ENCODE measurements at places on chromosomes 1 and 21.

DNA sequence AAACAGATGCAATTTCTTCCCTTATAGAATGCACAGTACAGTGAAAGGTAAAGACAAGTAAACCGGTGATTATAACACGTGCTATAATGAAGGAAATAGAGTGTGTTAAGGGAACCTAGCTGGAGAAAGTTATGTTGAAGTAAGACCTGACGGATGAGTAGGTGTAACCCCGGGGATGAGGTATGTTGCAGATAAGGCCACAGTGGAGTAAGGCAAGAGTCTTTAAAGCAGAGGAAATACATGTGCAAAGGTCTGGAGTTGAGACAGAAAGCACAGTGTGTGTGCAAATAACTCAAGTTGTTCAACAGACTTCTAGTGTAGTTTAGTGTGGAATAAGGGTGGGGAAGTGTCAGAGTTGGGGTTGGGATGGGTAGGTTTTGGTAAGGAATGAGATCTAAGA is 2.9 kb downstream of the DBT start:
- no peak for DNase-seq
- peak overlapping the region; percentile 32 for H3K4me3 ChIP-seq
- H3K27ac ChIP-seq = no peak overlapping the region
- H3K4me1 ChIP-seq = peaks cover 5% of the 10 kb centered on the region
- H3K27me3 ChIP-seq = no peaks in the 10 kb centered on the region

DNA sequence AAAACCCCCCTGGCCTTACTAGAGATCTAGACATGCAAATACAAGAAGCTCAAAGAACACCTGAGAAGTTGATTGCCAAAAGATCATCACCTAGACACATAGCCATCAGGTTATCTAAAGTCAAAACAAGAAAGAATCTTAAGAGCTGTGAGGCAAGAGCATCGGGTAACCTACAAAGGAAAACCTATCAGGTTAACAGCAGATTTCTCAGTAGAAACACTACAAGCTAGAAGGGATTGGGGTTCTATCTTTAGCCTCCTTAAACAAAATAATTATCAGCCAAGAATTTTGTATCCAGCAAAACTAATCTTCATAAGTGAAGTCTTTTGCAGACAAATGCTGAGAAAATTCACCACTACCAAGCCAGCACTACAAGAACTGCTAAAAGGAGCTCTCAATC is 12.2 kb upstream of the SPRR2F start:
- H3K27me3 ChIP-seq = no peaks in the 10 kb centered on the region
- no peak for DNase-seq
- peaks cover 19% of the 10 kb centered on the region for H3K4me1 ChIP-seq
- peaks cover 1% of the 10 kb centered on the region for H3K36me3 ChIP-seq
- no peak overlapping the region for H3K27ac ChIP-seq

DNA sequence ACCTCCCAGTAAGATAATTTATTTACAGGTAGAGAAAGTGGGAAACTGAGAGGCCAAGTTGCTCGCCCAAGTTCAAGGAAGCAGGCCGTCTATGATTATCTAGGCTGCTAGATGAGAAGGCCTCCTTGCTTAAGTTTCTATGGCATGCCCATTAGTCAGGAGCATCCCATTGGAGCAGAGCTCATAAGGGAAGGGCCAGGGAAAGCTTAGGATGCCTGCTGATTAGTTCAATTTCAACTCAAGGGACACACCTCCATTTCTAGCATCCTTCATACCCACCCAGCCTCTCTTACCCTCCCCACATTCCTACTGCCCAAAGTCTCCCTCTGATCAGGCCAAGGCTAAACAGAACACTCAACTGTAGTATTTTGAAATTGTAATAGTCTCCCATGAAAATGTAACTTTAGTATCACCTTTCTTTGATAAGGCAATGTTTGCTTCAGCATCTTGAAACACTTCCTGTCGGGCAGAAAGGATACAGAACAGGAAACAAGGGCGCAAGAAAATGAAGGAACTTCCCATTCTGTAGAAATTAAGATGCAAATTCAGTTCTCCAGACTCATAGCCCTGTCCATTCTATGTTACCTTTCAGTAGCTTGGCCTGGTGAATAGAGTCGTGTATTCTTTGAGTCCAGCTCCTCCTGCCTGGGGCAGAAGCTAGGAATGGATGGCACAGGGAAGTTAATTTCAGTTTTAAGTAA is 46.3 kb upstream of the TARBP1 start:
- H3K4me3 ChIP-seq = no peak overlapping the region
- H3K27me3 ChIP-seq = no peaks in the 10 kb centered on the region
- no peaks in the 10 kb centered on the region for H3K36me3 ChIP-seq

DNA sequence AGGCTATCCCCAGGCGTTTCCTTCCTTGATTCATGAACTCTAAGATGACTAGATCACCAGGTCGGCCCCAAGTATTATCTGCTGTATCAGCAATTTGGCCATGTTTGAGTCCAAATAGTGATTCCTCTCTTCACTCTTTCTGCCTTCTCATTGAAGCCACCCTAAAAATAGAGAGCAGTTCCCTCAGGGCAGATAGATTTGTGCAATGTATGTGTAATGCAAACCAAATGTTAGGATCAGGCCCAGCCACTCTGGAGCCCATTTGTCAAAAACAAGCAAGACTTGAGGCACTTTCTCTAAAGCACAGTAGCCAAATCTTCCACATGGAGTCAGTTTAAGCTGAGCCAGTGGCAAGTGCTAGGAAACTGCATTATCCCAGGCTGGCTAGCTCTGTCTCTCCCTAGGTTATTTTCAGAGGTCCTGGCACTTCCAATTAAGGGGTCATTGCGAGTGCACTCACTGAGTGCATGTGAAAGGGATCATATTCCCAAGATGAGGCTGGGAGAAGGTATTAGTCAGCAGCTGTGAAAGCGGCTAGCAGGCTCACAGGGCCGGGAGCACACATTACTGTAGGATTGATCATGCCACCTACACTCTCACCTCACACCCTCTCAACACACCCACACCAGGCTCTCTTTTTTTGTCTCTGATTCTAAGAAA is 97.9 kb upstream of the RAB3GAP2 start:
- no peak overlapping the region for H3K4me3 ChIP-seq
- H3K27ac ChIP-seq = peak overlapping the region; percentile 62
- H3K4me1 ChIP-seq = peaks cover 16% of the 10 kb centered on the region
- H3K27me3 ChIP-seq = peaks cover 36% of the 10 kb centered on the region
- DNase-seq = no peak

GRCh38 chr21:26717146-26717739 is 128.0 kb downstream of the ADAMTS1 start:
- H3K27me3 ChIP-seq = no peaks in the 10 kb centered on the region
- peaks cover 2% of the 10 kb centered on the region for H3K4me1 ChIP-seq
- H3K27ac ChIP-seq = no peak overlapping the region

GRCh38 chr1:150484431-150484830 is 2.8 kb upstream of the TARS2 start:
- H3K4me1 ChIP-seq = peaks cover 12% of the 10 kb centered on the region
- H3K27me3 ChIP-seq = peaks cover 4% of the 10 kb centered on the region
- no peak overlapping the region for H3K4me3 ChIP-seq
- DNase-seq = no peak

GRCh38 chr1:234582681-234583301 is 27.2 kb downstream of the IRF2BP2 start:
- H3K27me3 ChIP-seq = peaks cover 4% of the 10 kb centered on the region
- H3K27ac ChIP-seq = no peak overlapping the region
- no peak for DNase-seq
- no peaks in the 10 kb centered on the region for H3K36me3 ChIP-seq
- no peak overlapping the region for H3K4me3 ChIP-seq

- peaks cover 4% of the 10 kb centered on the region for H3K4me1 ChIP-seq
- H3K36me3 ChIP-seq = peaks cover 2% of the 10 kb centered on the region
- DNase-seq = no peak
- no peak overlapping the region for H3K27ac ChIP-seq
Measured at GRCh38 chr21:42609811-42610210, 43.6 kb upstream of the PDE9A start.

GRCh38 chr1:219927956-219928790 is at the start of gene SLC30A10:
Gene SLC30A10 (minus strand): TSS chr1:219928557. CDS start chr1:219928440, 117 bp downstream.
- H3K27ac ChIP-seq = peak within 1 kb of the TSS; percentile 93
- peak within 1 kb of the TSS; percentile 82 for H3K4me3 ChIP-seq
- no peaks in the 10 kb centered on the region for H3K36me3 ChIP-seq
- H3K27me3 ChIP-seq = peaks cover 31% of the 10 kb centered on the region
- peak; percentile 28 for DNase-seq
- peaks cover 3% of the 10 kb centered on the region for H3K4me1 ChIP-seq

GRCh38 chr1:64892576-64893573 is 73.5 kb downstream of the JAK1 start:
- no peak overlapping the region for H3K4me3 ChIP-seq
- peaks cover 2% of the 10 kb centered on the region for H3K27me3 ChIP-seq
- no peak for DNase-seq
- peaks cover 9% of the 10 kb centered on the region for H3K4me1 ChIP-seq

- H3K4me3 ChIP-seq = no peak overlapping the region
- peaks cover 4% of the 10 kb centered on the region for H3K4me1 ChIP-seq
- peaks cover 11% of the 10 kb centered on the region for H3K36me3 ChIP-seq
- no peak for DNase-seq
- H3K27me3 ChIP-seq = no peaks in the 10 kb centered on the region
- no peak overlapping the region for H3K27ac ChIP-seq
Measured at GRCh38 chr1:5980314-5981008, 11.8 kb downstream of the NPHP4 start.

- DNase-seq = no peak
- H3K4me3 ChIP-seq = no peak overlapping the region
- H3K4me1 ChIP-seq = peaks cover 13% of the 10 kb centered on the region
- H3K27ac ChIP-seq = no peak overlapping the region
- H3K36me3 ChIP-seq = no peaks in the 10 kb centered on the region
Measured at GRCh38 chr1:74686928-74687327, 13.3 kb upstream of the ERICH3 start.

- no peaks in the 10 kb centered on the region for H3K36me3 ChIP-seq
- H3K4me3 ChIP-seq = no peak overlapping the region
- no peak overlapping the region for H3K27ac ChIP-seq
- peaks cover 3% of the 10 kb centered on the region for H3K27me3 ChIP-seq
Measured at GRCh38 chr21:38134084-38134873, 122.5 kb upstream of the KCNJ15 start.

- H3K4me3 ChIP-seq = no peak overlapping the region
- no peak overlapping the region for H3K27ac ChIP-seq
- no peaks in the 10 kb centered on the region for H3K36me3 ChIP-seq
- H3K27me3 ChIP-seq = no peaks in the 10 kb centered on the region
- no peak for DNase-seq
- H3K4me1 ChIP-seq = no peaks in the 10 kb centered on the region
Measured at GRCh38 chr21:45209046-45209445, 78.6 kb downstream of the POFUT2 start.

DNA sequence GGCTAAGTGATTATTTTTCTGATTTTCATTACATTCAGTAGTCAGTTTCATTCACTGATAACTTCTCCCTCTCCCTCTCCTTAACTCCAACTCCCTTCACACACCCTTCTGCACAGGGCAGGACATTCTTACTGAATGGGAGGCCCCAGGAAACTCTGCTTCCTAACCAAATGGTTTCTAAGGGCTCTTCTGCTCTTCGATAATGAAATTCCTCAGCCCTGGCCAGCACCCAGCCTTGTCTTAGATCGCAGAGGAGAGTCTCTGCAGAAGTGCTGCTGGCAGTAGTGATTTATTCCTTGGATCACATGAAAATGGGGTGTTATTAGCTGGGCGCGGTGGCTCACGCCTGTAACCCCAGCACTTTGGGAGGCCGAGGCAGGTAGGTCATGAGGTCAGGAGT is 16.4 kb downstream of the PLEKHM2 start:
- peak overlapping the region; percentile 41 for H3K27ac ChIP-seq
- H3K36me3 ChIP-seq = peaks cover 6% of the 10 kb centered on the region
- H3K27me3 ChIP-seq = no peaks in the 10 kb centered on the region
- H3K4me3 ChIP-seq = no peak overlapping the region

GRCh38 chr1:35264871-35265270 is 3.6 kb upstream of the ZMYM4 start:
- H3K27ac ChIP-seq = peak overlapping the region; percentile 78
- no peak overlapping the region for H3K4me3 ChIP-seq
- peaks cover 4% of the 10 kb centered on the region for H3K4me1 ChIP-seq

DNA sequence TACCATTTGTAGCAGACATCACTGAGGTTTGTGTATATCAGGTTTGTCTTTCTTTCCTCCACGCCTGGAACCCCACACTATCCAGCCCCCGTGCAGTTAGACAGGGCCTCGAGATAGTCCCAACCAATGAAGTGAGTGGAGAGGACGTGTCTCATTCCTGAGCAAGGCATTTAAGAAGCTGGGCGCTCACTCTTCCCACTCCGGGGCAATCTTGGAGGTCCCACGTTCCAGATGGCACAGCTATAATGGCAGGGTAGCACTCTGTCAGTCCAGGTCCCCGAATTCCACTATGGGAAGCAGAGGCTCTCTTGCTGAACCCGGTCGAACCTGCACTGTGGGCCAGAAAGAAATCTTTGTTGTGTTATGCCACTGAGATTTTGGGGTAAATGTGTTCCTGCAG is 57.3 kb upstream of the CSF3R start:
- no peaks in the 10 kb centered on the region for H3K36me3 ChIP-seq
- DNase-seq = no peak
- peaks cover 8% of the 10 kb centered on the region for H3K4me1 ChIP-seq
- peaks cover 18% of the 10 kb centered on the region for H3K27me3 ChIP-seq
- no peak overlapping the region for H3K27ac ChIP-seq

DNA sequence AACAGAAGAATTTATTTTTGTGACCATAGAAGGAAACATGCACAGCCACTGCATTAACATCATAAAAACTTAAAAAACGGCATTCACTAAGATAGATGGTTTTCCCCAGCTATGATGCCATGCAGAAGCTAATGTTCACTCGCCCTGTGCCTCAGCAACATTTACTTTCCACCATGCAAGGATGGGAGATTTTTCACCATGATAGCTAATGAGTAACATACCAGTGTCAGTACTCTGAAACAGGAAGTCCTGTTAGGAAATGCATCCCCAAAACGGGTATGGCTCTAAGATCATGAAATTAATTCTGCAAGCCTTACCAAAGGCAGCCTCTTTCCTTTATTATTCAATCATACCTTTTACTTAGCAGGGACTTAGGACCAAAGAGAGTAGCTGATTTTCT is 17.5 kb upstream of the VAMP3 start:
- no peak for DNase-seq
- no peak overlapping the region for H3K4me3 ChIP-seq
- peaks cover 12% of the 10 kb centered on the region for H3K4me1 ChIP-seq
- H3K27me3 ChIP-seq = no peaks in the 10 kb centered on the region
- no peak overlapping the region for H3K27ac ChIP-seq

- H3K27me3 ChIP-seq = peaks cover 1% of the 10 kb centered on the region
- H3K27ac ChIP-seq = no peak overlapping the region
- DNase-seq = no peak
- no peak overlapping the region for H3K4me3 ChIP-seq
- no peaks in the 10 kb centered on the region for H3K36me3 ChIP-seq
Measured at GRCh38 chr1:117235863-117236465, 25.2 kb upstream of the VTCN1 start.
